GM23248 (cell line): ENCODE measurements at places on chromosomes 6 and 20. TPM values are rescaled to one million over a fixed set of nuclear protein-coding genes. Genes with fewer than 3 reads are reported as not detected.

IPCEF1 gene
- not detected in 2 replicates for total RNA-seq

BEND6 gene
- total RNA-seq: 20.6 and 24.6 TPM in 2 replicates

ZNF334 gene
- total RNA-seq: 1.4 TPM in 2 replicates

- H3K4me3 ChIP-seq: no peak overlapping the region
- H3K27ac ChIP-seq: peak overlapping the region; percentile 22
- no peaks in the 10 kb centered on the region for H3K36me3 ChIP-seq
- peaks cover 40% of the 10 kb centered on the region for H3K4me1 ChIP-seq
Measured at GRCh38 chr6:15299430-15300131, 53.7 kb downstream of the JARID2 start.

DNA sequence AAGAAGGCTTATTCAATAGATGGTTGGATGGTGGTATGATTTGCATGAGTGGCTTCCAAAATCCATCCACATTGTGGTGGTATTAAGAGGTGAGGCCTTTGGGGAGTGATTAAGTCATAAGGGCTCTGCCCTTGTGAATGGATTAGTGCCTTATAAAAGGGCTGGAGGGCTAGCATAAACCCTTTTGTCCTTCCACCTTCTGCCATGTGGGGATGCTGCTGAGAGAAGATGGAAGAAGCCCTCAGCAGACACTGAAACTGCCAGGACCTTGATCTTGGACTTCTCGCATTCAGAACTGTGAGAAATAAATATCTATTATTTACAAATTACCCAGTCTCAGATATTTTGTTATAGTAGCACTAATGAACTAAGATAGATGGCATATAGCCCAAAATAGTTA lies 27.8 kb upstream of the SRPK1 start:
- H3K36me3 ChIP-seq: no peaks in the 10 kb centered on the region
- peak; percentile 37 for DNase-seq
- no peak overlapping the region for H3K27ac ChIP-seq
- no peaks in the 10 kb centered on the region for H3K27me3 ChIP-seq
- no peak overlapping the region for H3K4me3 ChIP-seq

GRCh38 chr20:35135867-35136586 lies 11.1 kb downstream of the EDEM2 start:
- no peaks in the 10 kb centered on the region for H3K27me3 ChIP-seq
- peak overlapping the region; percentile 76 for H3K27ac ChIP-seq
- H3K4me3 ChIP-seq: 0 out of 2 replicates have a peak overlapping the region, but pooled peaks have one; percentile 27
- peak; percentile 95 for DNase-seq

- H3K27ac ChIP-seq: no peak overlapping the region
- no peaks in the 10 kb centered on the region for H3K36me3 ChIP-seq
- H3K4me3 ChIP-seq: no peak overlapping the region
Measured at GRCh38 chr6:92714346-92714745, 705.0 kb downstream of the EPHA7 start.

DNA sequence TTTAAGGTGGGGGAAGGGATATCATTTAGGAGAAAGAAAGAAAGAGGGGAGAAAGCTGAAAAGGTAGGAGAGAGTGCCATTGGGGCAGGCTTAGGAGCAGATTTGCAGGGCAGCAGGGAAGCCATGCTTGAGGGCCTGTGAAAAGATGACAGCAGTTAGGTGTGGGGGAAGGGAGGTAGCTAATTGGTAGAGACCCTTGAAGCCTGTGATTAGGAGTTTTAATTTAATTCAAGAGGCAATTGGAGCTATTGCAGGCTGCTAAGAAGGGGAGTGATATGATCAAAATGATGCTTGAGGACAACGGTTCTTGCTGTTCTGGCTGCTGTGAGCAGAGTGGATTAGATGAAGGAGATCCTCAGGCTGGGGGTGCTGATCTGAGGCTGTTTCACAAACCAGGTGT lies 24.5 kb upstream of the SEC63 start:
- H3K27me3 ChIP-seq: no peaks in the 10 kb centered on the region
- H3K4me1 ChIP-seq: no peaks in the 10 kb centered on the region
- no peaks in the 10 kb centered on the region for H3K36me3 ChIP-seq
- H3K27ac ChIP-seq: no peak overlapping the region
- DNase-seq: no peak
